ENCODE measurements at places on chromosomes 6 and 20. TPM values are rescaled to one million over a fixed set of nuclear protein-coding genes. Genes with fewer than 3 reads are reported as not detected.
A peak's percentile ranks its signal among the peaks of the same experiment; 100 is the strongest.

- DNase-seq: peak; percentile 65
These were observed 14.9 kb downstream of the CST3 start for GRCh38 chr20:23622839-23623343.

Gene PAX1
- 1.9 TPM for total RNA-seq

DNA sequence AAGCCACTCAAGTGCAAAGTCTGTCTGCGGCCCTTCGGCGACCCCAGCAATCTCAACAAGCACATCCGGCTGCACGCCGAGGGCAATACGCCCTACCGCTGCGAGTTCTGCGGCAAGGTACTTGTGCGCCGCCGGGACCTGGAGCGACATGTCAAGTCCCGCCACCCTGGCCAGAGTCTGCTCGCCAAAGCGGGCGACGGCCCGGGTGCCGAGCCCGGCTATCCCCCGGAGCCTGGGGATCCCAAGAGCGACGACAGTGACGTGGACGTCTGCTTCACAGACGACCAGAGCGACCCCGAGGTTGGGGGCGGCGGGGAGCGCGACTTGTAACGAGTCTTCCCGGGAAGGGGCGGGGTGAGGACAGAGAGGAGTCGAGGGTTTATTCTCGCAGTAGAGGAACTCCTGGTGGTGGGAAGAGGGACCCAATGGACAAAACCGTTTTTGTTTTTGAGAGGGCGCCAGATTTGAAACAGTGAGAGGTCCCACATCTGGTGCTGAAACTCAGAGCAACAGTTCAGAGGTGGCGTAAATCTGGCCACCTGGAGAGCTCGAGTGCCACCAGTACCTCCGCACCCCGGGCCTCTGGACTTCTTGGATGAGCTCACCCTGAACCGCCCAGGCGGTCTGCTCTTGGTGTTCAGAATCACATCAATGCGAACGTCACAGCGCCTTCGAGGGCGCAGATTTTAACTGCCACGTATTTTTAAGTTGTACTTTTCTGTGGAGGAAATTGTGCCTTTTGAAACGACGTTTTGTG lies 8.0 kb downstream of the PRDM13 start:
- DNase-seq: no peak

DNA sequence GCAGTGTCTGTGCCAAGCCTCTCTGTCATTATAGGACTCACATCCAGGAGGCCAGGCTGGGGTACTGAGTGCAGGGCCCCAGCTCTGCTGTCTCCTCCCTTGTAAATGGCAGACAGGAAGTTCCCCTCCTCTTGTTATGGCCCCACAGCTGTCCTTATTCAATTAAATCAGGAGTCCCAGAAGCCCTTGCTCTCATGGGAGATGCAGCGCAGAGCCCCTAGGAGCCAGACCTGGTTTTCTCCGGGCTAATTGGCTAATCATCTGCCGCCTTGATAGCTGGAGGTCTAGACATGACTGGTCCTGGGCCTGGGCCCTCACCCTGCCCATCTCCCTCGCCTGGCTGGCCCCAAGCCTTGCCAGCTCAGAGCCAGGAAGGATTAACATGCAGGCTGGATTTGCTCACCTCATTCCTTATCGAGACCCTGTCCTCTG lies 172.0 kb downstream of the VEGFA start:
- DNase-seq: no peak

DNA sequence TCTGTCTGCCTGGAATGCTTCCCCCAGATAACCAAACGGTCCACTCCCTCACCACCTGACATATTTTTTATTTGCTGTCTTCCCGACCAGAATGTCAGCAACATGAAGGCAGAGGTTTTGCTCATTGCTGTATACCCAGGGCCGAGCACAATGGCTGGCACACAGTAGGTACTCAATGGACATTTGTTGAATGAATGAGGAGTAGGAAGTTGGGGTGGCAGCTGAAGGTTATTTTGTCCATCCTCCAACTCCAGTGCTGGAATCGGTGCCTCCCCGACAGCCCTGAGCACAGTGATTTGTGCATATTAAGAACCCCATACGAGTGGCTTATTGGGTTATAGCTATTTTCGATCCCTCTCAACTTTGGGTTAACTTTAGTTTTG lies 10.3 kb downstream of the DUSP15 start:
- no peak for DNase-seq

Gene TOX2
- total RNA-seq: not detected

Gene KIF25
- not detected for total RNA-seq

Gene AVP
- not detected for total RNA-seq

- DNase-seq: peak; percentile 89
These were observed 151.7 kb downstream of the GRIK2 start for GRCh38 chr6:101545191-101545590.

GRCh38 chr20:21450572-21450971 lies 53.2 kb upstream of the NKX2-4 start:
- no peak for DNase-seq

DNA sequence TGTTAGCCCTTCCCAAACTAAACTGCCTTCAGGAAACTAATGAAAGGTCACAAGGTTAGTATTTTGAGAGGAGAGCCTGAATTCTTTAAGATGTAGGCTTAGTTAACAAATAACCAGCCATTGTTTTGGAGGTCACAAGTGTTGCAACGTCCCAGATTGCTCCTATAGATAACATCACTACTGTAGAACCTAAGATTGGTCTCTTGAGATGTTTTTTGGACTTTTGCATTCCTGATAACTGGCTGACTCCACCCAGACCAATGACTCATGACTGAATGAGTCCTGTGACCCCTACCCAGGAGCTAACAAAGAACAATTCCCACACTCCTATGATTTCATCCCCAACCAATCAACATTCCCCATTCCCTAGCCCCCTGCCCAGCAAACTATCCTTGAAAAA lies 178.8 kb downstream of the SCP2D1 start:
- no peak for DNase-seq

DNA sequence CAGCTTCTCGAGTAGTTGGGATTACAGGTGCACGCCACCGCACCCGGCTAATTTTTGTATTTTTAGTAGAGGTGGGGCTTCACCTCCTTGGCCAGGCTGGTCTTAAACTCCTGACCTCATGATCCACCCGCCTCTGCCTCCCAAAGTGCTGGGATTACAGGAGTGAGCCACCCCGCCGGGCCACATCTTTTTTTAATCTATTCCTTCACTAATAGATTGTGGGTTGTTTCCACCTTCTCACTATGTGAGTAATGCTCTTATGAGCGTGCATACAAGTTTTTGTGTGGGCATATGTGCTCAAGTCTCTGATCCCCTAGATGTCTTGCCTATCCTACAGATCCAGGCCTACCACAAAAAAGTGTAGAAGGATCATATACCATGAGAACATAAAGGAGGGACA lies 30.7 kb downstream of the CARMIL1 start:
- DNase-seq: no peak

- no peak for DNase-seq
These were observed 1.3 kb downstream of the ADGRG6 start for GRCh38 chr6:142303176-142303533.
